GM12892 (cell line): ENCODE measurements at places on chromosomes 2 and 18.

DNA sequence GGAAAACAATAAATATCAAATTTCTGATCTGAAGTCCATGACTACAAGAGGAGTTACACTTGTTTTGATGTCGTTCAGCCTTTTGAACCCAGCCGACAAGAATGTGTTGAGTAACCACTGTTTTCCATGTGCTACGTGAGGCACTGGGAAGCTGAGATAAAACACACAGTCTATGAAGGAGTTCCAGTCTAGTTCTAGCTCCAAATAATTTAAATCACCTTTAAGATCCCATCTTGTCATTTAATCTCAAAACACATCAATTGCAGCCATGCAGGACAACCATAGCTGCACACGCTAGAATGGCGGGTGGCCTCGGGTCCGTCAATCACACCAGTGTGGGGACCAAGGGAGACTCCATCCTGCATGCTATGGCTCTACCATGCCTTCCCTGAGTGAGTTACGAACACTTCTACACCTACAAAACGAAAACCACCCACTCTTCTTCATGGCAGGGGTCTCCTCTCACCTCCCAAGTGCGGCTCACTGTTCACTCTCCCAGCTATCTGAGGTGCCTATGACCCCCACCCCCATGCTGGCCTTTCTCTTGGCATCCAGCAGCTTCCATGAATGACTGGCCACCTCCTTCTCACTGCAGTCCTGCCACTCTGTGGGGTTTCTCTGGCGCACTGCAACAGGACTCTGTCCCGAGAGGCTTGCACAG, 3.8 kb downstream of the FHL2 start:
- no peak for DNase-seq

- no peak for DNase-seq
Measured at GRCh38 chr2:69145204-69145603, 132.2 kb downstream of the ANTXR1 start.

- no peak for DNase-seq
Measured at GRCh38 chr2:16302431-16303272, 362.3 kb downstream of the MYCN start.

DNA sequence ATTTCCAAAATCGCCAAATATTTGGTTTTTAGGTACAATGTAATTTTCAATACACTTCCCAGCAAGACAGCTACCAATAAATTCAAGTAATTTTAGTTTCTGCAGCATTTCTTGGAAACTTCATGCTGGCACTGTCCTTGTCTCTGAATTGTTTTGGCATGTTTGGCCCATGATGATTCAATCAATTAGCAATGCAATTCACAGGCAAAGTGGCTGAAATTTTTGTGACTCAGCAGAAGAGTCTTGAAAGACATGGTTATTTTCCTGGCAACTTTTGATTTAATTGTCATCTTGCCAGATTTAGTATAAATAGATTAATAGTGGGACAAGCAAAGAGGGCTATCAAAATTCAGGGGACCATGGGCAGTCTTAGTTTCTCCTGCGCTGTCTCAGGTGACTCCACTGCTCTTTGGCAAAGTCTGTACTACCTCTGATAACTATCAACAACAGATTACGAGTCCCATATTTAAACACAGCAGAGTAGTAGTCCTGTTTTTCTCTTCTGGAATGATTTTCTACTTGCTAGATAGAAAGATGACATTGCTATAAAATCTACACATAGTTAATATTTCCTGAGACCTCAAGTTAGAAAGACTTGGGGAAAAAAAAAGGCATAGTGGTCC, 88.9 kb upstream of the CYP26B1 start:
- DNase-seq, result no peak

DNA sequence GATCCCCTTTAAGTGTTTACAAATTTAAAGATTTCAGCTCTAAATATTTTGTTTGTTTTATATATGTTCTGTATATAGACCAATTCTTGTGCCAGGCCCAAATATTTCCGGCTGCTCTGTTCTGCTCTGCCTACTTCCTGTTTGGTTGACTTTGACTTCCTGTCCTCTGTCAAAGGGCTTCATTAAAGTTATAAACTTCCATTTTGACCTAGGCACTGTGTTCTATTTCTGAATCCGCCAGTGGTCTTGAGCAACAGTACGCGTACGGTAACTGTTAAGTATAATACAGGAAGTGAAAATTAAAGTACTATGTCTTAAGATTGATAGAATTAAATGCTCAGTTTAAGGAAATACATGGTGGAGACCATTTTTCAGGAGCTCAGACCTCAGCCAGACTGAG, 13.5 kb upstream of the REL start:
- no peak for DNase-seq

GRCh38 chr2:218282173-218282991, 9.9 kb downstream of the TMBIM1 start:
- no peak for DNase-seq

DNA sequence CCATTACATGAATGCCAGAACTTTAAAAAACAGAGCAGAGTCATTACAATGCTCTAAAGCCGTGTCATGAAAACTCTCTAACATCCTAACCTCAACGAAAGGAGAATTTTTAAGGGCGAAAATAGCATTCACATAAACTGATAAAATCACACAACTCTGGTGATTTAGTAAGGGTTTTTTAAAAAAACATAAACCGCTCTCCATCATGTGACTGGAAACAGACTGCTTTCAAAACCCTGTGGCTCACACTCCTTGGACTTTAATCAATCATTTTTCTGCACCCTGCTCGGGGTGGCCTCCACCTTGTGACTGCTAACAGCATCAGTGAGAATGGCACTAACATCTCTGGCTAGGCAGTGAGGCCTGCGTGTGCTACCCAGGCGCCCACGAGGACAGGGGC, 12.1 kb downstream of the DOCK10 start:
- no peak for DNase-seq

- no peak for DNase-seq
Measured at GRCh38 chr18:76223403-76223802, 271.6 kb downstream of the ZNF516 start.

DNA sequence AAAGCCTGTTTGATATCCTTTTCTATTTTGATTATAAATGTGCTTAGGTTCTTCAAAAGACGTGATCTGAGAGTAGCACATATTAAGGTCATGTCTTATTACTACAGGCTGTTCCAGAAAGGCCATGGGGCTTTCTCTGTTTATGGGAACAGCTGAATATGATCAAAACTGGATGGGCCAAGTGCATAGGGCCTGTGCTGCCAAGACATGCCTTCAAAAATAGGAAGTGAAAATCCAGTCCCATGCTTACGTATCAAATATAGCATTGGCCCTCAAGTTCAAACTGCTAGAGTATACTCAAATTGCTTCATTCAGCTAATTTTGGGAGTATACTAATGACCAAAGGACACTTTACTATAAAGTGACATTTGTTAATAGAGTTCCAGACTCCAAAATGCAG, 24.1 kb downstream of the SLC25A52 start:
- DNase-seq, result no peak

GRCh38 chr18:73316513-73316912, 448.7 kb upstream of the NETO1 start:
- no peak for DNase-seq

- no peak for DNase-seq
Measured at GRCh38 chr2:145325485-145325884, 805.6 kb upstream of the ZEB2 start.

- no peak for DNase-seq
Measured at GRCh38 chr2:144470816-144471215, 49.1 kb downstream of the ZEB2 start.

DNA sequence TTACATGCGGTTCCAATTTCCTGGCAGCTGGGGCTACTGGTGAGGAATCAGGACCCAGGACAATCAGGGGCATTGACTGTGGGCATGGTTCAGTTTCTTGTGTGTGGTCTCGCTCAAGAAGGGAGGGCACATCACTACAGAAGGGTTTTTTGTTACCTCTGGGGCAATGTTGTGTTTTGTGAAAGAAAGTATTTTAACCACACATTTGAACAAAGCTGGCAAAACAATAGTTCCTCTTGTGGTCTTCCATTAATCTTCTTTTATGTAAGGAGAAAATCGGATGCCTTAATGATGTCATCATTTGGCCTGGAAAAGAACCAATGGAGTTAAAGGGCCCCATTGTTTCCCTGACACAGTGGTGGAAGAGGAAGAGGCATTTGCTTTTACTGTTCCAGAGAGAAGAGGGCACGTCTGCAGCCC, 197.4 kb downstream of the SH3BP4 start:
- no peak for DNase-seq

- DNase-seq, result no peak
Measured at GRCh38 chr2:44201648-44202165, 33.0 kb downstream of the PPM1B start.

GRCh38 chr18:76518123-76518859, 23.2 kb upstream of the ZNF516 start:
- DNase-seq, result no peak

- no peak for DNase-seq
Measured at GRCh38 chr2:55026202-55026601, 24.0 kb downstream of the RTN4 start.

DNA sequence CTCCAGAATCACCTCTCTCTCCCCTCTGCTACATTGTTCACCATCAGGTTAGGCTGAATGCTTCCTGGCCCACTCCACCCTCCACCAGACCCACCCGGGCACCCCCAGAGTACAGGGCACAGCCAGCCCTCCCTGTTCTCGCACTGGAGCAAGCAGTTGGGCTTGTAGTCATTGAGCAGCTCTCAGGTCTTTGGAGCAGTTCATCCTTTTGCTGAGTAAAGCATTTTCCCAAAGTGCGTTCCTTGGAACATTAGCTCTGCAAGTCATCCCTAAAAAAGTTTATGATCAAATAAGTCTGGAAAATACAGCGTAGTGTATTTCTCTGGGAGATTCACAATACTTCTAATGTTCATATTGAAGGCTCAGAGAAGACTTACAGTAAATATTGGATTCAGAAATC, 103.5 kb upstream of the DAPL1 start:
- no peak for DNase-seq
